Fibroblast of skin of left biceps (primary cell): ENCODE measurements at places on chromosomes 2 and 18.

DNA sequence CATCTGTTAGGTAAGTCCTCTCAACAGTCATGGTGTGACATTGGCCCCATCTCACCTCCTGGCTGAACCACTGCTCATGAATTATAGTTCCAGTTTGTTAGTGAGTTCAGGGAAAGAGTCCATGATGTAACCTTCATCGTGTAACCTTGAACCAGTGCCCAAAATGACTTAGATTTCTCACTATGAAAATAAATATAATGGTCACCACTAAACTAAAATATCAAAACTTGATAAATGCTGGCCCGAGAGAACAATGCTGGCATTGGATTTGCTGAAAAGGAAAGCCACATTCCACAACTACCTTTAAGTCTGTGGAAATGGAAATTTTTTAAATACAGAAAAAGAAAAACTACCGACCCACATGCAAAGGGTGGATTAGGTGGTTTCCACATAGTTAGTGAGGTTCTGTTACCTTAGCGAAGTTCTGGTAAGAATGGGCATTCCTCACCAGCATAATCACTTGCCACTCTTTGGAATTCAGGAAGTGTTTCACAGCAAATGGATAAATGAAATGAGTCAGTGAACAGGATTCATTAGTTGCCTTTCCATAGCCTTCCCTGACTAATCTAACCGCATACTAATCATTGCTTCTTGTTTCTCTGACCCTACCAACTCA is 133.9 kb upstream of the CTAGE1 start:
- peak; percentile 47 for DNase-seq

DNA sequence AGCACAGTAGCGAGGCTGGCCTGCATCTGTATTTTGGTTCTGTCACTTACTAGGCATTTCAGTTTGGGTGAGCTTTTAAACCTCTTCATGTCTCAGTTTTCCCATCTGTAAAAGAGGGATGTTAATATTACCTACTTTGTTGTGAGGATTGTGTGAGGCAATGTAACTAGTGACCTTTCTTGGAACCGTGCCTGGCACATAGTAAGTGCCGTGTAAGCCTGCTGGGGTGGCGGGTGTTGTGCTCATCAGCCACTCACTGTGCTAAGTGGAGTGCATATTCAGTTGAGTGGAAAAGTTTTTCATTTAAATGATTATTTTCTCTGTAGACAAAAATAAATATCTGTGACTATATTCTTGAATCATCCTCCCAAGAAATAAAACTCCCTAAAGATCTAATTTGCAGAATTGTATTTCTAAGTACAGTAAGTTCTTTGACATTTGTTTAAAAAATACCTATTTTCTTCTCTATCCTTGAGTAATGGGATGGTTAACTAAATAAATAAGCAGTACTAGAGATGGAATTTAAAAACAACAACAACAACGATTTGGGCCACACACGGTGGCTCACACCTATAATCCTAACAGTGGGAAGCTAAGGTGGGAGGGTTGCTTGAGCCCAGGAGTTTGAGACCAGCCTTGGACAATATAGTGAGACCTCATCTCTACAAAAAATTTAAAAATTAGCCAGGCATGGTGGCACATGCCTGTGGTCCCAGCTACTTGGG is 56.7 kb downstream of the MALT1 start:
- no peak for DNase-seq

DNA sequence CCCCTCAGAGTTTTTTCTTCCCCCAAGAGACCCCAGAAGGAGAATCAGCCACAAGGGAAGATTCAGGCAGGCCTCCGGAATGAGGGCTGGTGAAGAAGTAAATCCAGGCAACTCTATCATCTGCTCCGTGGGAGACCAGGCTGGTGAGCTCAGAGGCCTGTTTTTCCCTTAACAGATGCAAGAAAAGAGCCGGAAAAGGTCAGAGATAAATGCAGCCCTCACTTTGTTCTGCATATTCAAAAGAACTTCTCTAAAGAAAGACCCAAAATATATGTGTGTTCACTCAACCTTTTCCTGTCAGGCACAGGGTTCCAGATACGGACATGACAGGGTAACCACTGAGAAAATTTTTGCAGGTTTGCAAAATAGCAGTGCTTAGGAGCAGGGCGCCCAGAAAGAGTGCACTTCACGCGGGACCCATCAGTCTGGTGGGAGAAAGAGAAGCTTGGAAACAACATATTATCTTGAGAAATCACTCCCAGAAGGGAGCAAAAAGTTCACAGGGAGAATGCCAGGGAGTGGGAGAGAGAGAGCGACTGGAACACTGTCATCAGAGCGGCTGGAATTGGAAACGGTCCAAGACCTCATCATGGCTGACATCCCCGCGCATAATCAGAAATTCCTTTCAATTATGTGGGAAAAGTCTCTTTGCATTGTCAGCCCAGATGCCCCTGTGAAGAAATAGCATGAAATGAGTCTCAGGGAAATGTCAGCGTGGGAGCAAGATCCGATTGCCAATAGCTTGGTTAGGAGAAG is 244.8 kb upstream of the SLC14A2 start:
- DNase-seq: peak; percentile 47

DNA sequence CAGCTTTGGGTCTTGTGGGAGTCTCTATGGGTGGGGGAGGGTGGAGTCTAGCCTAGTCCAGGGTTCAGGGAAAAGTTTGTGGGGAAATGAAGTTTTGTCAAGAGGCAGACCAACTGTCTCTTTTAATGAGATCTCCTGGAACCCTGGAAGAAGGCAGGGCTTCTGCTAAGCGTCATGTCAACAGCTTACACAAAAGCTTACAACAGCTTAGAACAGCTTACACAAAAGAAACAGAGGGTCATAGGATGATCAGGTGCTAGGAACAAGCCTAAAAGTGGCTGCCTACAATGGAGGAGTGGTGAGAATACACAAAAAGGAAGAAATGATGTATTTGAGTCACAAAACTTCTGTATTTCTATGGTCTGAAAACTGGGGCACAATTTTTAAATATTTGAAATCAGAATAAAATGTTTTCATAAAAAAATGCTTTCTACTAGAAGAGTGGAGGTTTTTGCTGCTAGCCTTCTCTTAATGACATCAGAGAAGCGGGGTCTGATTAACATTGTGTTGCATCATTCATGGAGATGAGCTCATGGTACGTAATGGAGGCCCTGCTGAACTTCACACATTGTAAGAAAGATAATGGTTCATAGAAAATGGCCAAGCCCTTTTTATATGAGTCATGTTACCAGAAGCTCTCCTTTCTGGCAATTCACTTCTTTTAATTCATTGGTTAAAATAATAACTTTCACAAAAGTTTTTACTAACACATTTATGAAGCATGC is 351.0 kb downstream of the PIK3C3 start:
- DNase-seq: no peak

DNA sequence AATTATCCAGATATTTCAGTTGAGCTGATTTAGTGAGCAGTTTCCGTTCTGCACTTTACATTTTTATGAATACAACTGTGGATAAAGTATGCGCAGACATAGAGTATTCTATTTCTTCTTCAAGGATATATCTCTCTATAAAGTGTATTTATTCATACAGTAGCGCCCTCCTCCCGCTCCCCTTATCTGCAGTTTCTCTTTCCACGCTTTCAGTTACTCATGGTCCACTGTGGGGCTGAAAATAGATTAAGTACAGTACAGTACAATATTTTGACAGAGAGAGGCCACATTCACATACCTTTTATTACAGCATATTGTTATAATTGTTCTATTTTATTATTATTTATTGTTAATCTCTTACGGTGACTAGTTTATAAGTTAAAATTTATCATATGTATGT is 19.7 kb upstream of the FHL2 start:
- DNase-seq: no peak

- no peak for DNase-seq
Observed at GRCh38 chr2:121483021-121483420, 47.7 kb upstream of the RNU4ATAC start.

- no peak for DNase-seq
Observed at GRCh38 chr2:23655934-23656596, 270.9 kb downstream of the ATAD2B start.

DNA sequence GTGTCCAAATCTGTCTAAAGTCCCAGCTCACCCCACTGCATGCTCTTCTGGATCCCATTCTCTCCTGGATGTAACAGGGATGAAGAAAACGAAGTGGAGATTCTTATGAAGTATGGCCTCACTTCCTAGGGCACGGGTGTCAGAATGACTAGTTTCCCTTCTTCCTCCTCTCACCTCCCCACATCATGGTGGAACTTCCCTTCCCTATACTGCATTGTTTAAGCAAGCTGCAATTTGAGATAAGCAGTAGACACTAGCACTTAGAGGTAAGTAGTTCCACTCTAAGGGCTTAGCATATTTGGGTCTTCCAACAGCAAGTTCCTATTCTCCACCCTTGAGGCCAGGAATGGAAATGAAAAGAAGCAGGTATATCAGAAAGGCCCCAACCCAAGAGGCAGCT is 29.7 kb downstream of the SLC4A5 start:
- DNase-seq: no peak

- no peak for DNase-seq
Observed at GRCh38 chr2:153543635-153544071, 65.1 kb upstream of the RPRM start.

DNA sequence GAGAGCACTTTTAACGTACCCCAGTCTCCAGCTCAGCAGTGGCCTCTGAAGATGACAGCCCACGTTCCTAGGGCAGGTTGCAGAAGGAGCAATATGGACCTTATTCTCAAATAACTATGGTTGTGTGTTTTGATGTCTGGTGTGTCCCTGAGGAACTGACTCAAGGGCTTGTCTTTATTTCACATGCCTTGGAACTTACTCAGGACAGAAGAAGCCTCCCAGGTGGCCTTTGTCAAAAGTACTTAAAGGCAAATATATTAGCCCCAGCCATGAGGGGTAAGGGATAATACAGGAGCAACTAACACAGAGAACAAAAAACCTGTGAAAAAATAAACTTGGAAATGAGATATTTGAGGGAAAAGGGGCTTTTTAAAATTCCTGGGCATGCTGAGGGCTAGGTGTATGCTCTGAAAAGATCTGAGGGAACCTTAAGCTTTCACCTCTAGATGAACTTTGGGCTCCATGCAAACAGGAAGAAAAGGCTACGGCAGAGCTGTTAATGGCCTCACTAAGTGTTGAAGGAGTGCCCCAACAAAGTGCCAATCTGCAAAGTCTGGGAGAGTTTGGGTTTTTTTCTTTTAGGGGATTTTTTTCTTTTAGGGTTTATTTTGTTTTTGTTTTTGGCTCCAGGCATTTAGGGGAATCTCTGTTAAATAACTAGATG is 40.3 kb downstream of the SRBD1 start:
- DNase-seq: no peak

- no peak for DNase-seq
Observed at GRCh38 chr18:9845256-9845655, 40.5 kb upstream of the TXNDC2 start.

GRCh38 chr2:40164736-40165508 is 287.0 kb downstream of the SLC8A1 start:
- DNase-seq: no peak

- no peak for DNase-seq
Observed at GRCh38 chr2:203728321-203728720, 21.9 kb downstream of the CD28 start.

- DNase-seq: no peak
Observed at GRCh38 chr2:222796413-222797103, 64.3 kb upstream of the ACSL3 start.

GRCh38 chr2:109196081-109196875 is 67.3 kb downstream of the SH3RF3 start:
- no peak for DNase-seq

GRCh38 chr18:76013057-76013456 is 482.0 kb downstream of the ZNF516 start:
- no peak for DNase-seq

DNA sequence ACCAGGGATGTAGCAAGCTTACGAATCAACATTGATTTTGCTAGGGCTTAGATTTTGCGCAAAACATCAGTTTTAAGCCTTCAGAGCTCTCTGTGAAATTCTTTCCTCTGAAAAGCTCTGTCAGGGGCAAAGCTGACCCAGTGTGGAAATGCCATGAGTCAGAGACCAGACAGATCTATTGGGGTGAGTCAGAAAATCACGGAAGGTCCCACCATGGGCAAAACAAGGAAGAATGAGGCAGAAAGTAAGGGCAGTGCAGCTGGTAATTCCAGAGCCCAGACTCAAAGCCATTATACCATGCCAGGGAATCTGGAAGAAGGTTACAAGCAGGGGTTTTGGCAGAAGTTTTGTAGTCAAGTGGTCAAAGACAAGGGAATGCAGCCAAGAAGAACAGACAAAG is 256.6 kb upstream of the CTAGE1 start:
- peak; percentile 45 for DNase-seq

DNA sequence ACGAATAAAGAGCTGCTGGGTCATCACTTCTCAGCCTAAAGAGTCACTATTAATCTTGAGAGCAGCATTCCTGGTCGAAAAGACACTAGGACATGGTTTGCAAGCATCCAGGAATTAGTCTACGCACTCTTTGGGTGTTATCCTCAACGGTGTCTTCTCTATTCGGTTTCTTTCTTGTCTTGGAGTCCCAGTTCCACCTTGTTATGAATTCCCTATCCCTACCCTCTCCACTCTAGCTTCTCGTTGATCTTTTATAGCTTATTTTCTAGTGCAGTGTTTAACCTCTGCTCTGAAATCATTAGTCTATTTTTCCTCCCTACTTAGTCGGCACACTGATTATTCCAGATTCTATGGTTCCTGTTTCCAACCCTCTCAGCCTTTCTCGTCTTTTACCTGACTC is 158.1 kb upstream of the LRRTM1 start:
- DNase-seq: no peak

DNA sequence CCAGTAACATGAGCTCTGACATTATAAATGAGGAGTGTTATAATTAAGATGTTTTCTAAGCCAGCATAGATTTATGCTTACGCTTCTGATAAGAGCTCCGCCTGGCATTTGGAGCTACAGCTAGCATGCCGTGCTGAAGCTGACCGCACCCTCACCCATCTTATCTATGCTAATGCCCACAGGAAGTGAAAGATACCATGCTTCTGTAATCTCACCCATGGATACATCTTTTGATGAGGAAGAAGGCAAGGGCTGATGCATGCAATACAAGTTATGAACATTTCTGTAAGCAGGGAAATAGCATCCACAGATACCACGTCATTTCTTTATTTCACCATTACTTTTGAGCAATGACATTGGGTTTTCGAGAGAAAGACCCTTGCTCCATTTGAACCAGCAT is 82.3 kb downstream of the ARL4C start:
- DNase-seq: no peak

- DNase-seq: peak; percentile 74
Observed at GRCh38 chr18:22734791-22735627, 198.1 kb upstream of the RBBP8 start.

DNA sequence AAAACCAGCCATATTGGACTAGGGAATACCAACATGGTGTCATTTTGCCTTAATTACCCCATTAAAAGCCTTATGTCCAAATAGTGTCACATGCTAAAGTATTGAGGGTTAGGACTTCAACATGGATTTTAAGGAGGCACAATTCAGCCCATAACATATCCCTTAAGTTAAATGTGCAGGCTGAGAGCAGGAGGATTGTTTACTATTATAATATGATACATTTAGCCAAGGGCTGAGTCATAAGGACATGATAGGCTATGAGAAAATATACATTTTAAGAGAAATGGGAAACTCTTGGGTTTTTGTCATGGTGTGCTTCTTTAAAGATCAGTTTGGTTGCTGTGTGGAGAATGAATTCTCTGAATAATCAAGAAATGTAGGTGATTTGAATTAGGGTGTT is 136.8 kb downstream of the RDH14 start:
- DNase-seq: no peak
